ENCODE measurements at places on chromosomes 1 and 21. TPM values are rescaled to one million over a fixed set of nuclear protein-coding genes. Genes with fewer than 3 reads are reported as not detected.

DNA sequence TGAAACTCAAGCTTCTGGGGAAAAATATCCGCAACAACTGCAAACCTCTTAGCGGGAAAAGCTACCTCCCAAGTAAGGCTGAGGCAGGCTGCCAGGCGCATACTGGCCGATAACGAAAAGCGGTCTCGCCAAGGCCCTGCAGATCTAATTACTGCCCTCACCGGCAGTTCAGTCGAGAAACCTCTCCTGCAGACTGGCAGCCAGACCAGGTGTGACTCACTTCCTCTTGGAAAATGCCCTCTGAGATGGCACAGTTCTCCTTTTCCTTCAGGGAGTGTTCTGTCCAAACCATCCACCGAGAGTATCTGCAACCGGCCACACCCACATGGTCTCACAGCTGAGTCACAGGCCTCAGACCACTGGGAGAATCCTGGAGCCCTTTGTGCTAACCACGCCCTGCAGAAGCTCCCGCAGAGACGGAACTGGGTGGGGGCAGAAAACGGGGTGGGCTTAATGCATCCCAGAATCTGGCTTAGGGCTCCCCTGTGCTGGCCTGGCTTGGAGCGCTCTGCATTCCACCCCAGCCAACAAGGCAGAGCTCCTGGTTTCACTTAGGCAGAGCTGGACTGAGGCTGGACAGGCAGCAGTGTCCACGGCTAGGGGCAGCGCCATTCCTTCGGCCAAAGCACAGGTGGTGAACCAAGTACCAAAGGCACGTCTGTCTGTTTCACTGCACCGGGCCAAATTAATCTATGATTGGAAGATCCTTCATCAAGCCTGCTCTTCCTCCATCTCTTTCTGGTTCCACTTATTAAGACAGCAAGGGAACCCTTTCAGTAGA, 1.2 kb downstream of the S100A10 start:
- DNase-seq = peak; percentile 80

DNA sequence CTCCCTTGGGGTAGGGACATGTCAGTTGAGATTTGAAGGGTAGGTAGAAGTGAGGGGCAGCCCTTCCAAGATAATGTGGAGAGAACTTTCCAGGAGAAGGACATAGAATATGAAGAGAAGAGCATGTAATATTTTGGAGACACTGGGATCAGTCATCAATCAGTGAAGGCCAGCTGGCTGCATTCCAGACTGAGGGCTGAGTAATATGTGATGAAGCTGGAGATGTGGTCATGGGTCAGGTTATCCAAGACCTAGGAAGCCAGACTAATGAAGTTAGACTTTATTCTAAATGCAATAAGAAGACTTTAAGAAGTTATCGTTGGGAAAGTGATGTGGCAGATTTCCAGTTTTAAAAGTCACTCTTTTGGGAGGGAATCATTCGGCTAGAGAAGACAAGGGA, 262.0 kb downstream of the HMCN1 start:
- peak; percentile 62 for DNase-seq

RPE65 gene
- not detected for total RNA-seq

DNA sequence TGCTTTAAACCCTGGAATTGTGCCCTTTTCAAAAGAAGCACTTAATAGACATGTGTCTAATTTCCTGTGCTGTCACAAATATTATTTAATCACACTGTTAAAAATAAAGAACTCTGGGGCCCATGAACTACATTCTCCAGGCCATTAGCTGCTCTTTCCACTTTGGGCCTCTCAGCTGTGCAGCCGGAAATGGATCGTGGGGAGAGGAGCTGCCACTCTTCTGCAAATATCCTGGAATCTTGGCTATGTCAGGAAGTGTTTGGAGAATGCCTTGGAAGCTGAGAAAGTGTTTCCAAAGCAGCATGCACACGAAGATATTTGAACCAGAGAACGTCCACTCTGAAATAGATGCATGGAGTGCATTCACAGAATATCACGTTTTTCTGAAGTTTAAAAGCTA, 27.5 kb upstream of the VPS26C start:
- no peak for DNase-seq

GRCh38 chr1:214604523-214604922, 1.5 kb downstream of the CENPF start:
- DNase-seq = no peak

AGMAT gene
- total RNA-seq = 0.18 TPM

GRCh38 chr1:9013819-9014218, 12.4 kb downstream of the SLC2A7 start:
- no peak for DNase-seq

DNA sequence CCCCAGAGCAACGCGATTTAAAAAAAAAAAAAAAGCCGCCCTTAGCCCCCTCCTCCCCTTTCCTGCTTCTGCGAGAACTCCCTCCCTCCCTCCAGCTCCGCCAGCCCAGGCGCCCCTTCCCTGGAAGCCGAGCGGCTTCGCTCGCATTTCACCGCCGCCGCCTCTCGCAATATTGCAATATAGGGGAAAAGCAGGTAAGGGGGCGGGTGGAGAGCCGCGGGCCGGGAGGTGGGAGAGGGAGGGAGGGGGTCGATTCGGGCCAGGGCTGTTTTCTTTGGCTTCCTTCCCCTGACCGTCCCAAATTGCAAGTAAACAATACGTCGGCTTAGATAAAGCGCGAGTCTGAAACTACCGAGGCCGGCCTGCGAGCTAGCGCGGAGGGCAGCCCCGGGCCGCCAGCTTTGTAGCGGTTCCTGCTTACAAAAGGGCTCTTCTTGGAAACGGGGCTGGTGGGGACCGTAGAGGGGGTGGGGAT, 408 bp downstream of the LMO4 start:
- DNase-seq = peak; percentile 70

DNA sequence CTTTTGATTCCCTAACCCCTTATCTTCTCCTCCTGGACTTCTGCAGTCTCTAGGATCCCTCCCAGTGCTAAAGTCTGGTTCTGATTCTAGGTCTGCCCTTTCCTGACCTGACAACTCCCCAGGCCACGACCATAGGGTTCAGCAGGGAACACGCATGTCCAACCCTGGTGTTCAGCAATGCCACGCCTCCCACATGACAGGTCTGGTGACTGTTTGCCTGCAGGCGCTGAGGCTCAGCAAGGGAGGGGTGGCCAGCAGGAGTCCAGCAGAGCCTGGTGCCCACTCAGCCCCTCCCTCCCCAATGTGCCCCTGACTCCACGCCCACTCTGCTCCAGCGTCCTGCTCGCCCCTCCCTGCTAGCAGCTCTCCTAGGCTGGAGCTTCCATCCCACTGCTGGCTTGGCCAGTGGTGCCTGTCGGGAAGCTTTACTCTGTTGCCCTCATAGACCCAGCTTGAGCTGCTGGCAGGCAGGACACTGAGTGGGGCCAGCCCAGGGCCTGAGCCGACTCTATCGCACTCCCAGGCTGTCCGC, 17.3 kb downstream of the SLC9A1 start:
- DNase-seq = peak; percentile 71

GRCh38 chr1:85303440-85304162, 27.2 kb upstream of the BCL10 start:
- DNase-seq = no peak

- no peak for DNase-seq
Observed at GRCh38 chr21:27047658-27048314, 80.9 kb upstream of the ADAMTS5 start.

DNA sequence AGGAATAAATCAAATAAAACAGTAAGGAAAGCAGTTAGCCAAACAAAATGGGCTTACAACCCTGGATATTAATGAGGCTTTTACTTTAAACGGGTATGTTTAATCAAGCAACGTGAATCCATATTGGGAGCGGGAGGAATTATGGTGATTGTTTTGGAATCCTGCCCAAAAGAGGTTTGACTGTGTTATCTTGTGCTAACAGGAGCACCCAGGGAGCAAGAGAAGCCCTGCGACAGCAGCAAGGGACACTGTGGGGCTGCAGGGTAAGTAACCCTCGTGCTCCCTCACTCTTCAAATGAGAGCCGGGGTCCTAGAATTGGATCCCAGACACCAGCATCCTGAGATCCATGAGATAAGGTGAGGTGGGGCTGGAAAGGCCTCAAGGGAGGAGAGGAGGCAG, 72.6 kb upstream of the PGBD5 start:
- DNase-seq = no peak

STX12 gene
- 72.2 TPM for total RNA-seq

DNA sequence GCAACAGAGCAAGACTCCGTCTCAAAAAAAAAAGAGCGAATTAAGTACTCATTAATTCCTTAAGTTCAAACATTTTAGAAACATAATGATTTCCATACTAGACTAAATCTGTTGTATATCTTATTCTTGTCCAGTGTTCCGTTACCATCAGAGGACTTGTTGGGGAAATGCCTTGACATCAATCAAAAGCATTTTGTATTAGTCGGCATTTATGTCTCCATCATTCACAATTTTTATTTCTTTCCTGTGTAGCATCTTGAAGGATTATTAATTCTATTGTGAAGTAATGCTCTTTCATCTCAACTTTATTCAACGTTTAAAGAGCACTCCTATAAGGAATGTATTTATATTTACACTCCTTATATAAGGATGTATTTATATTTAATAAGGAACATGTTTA, 82.9 kb upstream of the QSOX1 start:
- no peak for DNase-seq

DNA sequence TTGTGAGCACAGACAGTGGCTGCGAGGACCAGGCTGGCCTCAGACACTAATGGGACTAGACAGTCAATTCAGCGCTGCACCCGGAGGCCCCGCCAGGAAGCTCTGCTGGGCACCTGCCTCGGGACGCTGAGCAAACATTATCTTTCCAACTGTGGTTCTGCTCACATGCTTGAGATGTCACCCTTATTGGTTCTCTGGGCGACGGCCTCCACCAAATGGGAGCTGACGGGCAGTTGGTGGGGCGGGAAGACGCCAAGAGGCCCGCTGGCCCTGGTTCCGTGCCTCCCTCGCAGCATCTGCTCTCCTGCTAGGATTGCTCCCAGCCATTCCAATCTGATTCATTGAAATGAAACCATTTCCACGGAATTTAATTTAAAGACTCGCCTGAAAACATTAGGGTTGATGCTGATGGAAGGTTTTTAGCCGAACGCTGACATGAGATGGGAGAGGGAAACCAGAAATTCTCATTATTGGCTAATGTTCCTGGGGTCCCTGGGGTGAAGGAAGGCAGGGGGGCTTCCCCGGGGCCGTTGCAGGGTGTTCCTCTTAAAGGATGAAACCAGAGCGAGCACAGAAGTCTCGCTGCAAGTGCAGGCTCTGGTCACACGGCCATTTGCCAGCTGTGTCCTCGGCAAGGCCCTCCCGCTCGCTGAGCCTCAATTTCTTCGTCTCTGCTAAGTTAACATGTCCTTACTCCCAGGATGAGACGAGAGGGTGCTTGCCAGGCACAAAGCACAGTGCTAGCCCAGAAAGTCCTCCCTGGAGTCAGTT, 512.2 kb downstream of the NPHP4 start:
- DNase-seq = no peak

TENT5C gene
- total RNA-seq = 37.0 TPM

All from sciatic nerve (tissue), 2 donors.